ENCODE measurements at places on chromosomes 16 and 17.

GRCh38 chr17:49971848-49972485, 3.0 kb downstream of the DLX4 start:
- DNase-seq: no peak

GRCh38 chr17:82519971-82520903, 705 bp downstream of the FOXK2 start:
- DNase-seq: no peak

DNA sequence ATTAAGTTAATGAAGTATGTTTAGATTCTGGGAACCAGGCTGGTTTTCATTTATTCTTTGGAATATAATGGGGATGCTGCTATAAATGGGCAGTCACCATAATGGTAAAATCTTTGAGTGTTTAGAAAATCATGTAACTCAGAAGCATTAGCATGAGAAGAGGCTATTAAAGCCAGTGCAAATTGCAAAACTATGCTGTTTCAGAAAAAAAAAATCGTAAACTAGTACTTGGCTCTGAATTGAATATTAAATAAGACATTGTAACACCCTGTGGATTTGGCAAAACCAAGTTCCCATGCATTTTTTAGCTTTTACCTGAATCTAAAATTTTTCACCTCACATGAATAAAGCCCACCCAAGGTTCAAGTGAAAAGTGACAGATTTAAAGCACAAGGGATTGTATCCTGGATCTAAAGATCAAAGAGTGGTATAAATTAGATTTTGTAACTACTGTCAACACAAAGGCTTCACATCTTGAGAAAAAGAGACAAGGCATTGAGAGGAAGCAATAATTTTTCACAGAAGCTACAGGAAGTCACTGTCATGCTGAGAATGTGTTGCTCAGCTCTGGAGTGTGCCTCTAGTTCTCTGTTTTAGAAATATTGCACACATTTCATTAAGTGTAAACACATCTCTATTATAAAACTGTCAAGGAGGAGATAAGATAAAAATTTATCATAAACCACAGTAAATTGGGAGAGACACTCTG, 142.2 kb downstream of the ABCA8 start:
- DNase-seq: peak; percentile 5

GRCh38 chr17:59234631-59235030, 14.3 kb downstream of the GDPD1 start:
- no peak for DNase-seq

- no peak for DNase-seq
Measured at GRCh38 chr17:61784510-61784909, 78.8 kb downstream of the BRIP1 start.

DNA sequence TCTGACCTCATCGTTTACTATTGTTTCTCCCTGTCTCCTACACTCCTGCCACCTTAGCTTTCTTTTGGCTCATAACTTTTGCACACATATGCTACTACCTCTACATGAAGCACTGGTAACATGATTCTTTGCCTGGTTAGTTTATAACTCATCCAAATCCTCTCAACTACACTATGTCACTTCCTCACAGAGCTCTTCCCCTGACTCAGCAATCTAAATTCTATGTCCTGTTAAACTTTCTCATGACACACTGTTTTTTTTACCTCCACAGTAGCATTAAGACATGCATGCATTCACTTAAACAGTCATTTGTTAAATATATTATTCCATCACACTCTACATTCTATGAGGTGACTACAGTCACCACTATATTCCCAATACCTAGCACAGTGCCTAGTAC, 19.7 kb downstream of the APPBP2 start:
- peak; percentile 92 for DNase-seq

DNA sequence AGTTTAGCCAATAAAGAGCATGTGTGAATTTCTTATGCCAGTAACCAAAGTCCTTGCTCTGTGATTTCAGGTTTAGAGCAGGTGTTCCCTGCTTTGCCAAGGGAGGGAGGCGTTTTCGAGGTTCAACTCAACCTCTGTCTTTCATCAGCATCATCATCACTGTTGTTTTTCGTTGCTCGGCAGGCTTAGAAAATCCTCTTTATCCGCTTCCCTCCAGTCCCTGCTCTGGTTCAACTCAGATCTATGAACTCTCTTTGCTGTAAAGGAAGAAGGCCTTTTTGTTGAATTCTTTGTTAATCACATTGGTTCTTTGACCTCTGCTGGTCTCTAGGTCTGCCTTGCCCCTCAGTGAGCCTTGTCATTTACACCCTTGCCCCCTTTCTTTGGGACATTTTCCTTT, 243.9 kb upstream of the RBFOX1 start:
- no peak for DNase-seq

- DNase-seq: peak; percentile 23
Measured at GRCh38 chr16:4053301-4053845, 62.9 kb downstream of the ADCY9 start.

DNA sequence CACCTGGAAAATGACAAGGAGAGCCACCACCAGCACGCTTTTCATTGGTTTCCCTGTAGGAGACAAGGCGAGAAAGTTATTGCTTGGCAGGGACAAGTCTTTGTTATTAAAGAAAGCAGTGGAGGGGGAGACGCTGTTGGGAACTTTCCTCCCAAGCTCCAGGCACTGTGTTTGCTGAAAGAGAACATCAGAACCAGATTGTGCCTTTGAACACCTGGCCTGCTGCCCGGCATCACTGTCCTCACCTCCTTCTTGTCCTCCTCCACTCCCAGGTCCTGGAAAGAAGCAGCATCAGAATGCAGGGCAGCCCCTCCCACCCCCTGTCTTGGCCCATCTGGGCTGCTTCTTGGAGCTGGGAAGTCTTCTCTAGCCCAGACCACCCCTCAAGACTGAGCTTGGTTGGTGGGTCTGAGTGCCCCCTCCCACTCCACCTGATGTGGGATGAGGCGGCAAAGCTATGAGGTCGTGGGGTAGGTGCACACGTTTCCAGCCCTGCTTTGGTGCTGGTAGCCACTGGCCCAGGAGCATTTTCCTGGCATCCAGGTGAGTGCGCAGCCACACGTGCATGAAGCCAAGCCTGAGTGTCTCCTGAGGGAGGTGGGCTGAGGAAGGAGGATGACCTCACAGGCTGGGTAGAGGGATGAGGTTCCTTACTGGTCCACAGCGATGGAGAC, 6.2 kb downstream of the CCR7 start:
- DNase-seq: no peak

- peak; percentile 0 for DNase-seq
Measured at GRCh38 chr17:73820686-73821448, 176.6 kb upstream of the SDK2 start.

DNA sequence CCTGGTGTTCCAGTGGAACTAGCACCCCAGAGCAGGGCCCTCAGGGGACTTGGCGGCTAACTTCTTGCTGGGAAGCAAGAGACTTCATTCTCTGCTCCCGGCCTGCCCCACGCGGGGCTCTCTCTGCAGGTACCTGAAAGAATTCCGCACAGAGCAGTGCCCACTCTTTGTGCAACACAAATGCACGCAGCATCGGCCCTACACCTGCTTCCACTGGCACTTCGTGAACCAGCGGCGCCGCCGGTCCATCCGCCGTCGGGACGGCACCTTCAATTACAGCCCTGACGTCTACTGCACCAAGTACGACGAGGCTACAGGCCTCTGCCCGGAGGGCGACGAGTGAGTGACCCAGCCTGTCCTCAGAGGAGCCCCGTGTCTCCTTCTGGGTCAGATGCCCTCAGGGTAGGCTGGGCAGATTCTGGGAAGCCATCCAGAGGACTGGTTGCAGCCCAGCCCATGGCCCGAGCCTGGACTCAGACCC, 25.1 kb downstream of the UNK start:
- no peak for DNase-seq

GRCh38 chr17:47203984-47204721, 5.0 kb upstream of the MYL4 start:
- DNase-seq: no peak

DNA sequence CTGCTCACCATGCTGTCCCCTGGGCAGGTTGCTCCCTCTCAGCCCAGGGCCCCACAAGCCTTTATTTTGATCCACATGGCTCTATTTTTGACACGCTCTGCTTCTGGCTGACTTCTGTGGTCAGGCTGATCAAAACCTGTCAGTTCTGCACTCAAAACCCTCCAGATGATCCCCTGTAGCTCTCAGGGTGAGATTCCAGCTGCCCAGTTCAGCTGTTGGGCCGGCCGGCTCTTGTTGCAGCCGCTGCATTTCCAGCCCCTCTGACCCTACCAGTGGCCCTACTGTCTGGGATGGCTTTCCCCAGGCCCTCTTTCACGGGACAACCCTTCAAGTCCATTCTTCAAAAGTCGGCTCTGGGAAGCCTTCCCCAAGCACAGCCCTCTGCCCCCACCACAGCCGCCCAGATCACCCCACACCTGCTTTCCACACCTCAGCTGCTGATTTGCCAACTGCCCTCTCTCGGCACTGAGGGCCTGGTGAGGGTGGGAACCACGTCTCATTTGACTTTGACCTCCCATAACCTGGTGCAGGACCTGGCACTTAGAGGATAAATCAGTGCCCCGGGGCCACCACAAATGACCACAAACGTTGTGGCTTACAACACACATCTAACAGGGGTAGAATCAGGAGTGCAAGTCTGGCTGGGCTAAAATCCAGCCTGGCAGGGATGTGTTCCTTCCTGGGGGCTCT, 16.3 kb upstream of the CACNG4 start:
- no peak for DNase-seq

DNA sequence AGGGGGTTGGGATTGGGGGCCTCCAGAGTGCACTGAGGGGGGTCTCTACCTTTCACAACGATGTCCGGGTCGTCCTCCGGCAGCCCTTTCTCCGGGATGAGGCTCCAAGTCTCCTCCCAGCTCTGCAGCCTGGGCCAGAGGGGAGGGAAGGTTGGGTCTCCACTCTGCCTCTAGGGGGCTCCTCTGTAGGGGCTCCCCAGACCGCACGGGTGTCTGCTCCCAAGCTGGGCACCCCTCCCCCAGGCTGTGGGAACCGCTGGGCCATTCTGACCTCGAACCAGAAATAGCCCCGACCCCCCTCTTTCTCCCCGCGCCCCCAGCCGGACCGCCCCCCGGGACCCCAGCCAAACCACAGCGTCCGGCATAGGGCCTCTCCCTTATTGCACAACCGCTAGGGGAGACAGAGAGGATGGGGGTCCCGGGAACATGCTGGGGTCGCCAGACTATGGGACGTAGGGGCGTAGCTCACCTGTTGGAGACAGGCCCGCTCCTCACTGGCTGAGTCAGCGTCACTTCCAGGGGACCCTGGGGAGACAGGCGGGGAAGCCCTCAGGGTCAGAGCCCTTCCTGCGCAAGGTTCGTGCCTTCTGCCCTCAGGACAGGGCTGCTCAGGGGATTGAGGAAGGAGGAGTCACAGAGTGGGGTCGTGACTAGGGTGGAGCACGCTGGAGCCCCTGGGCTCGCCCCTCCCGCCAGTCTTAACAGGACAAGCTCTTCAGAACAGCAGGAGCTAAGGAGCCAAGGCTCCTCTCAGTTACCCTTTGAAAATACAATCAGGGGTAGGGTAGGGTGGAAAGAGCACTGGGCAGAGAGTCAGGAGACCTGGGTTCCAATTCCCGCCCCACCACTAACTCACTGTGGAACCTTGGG, 2.7 kb downstream of the PLEKHH3 start:
- peak; percentile 62 for DNase-seq

- DNase-seq: peak; percentile 46
Measured at GRCh38 chr17:30449480-30449879, 27.7 kb upstream of the GOSR1 start.

GRCh38 chr16:82280867-82281266, 110.8 kb upstream of the MPHOSPH6 start:
- DNase-seq: no peak

DNA sequence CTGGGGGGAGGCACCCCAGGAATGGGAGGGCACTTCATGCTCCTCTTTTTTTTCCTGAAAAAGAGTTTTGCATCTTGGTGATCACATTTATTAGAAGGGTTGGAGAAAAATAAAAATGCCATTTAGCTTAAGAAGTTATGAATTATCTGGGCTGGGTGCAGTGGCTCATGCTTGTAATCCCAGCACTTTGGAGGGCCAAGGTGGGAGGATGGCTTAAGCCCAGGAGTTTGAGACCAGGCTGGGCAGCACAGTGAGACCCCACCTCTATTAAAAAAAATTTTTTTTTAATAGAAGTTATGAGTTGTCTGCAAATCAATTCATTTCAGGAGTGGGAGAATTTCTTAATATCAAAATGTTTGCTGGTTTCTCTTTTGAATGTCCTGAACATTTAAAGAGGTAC, 103.4 kb downstream of the SNX11 start:
- no peak for DNase-seq

DNA sequence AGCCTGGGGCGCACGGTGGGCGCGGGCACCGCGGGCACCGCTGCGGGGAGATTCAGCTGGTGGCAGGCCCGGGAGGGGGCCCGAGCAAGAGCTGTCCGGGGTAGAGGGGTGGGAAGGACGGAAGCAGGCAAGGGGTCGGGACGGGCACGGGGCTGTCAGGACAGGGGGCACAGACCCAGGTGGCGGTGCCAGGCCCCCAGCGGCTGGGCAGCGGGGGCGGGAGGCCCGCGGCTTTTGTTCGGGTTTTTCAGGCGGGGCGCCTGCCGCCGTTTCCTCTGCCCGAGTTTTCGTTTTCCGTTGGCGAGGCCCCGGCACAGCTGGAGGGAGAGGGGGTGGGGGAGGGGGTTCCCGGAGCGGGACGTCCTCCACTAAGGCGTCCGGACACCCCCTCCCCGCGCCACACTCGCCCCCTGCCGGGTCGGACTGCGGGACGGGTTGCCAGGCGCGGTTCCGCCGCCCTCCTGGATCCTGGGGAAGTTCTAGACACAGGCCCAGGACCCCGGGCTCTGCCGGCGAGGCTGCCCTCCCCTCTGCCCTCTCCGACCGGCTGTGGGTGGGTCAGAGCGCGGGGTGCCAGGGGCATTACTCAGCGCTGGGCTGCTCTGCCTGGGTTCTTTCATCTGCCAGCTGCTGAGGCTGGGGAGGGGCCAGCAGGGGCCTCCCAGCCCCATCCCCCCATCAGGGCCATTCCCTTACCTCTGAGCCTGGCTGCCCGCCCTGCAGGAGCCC, 543 bp downstream of the ARHGAP23 start:
- DNase-seq: peak; percentile 44

DNA sequence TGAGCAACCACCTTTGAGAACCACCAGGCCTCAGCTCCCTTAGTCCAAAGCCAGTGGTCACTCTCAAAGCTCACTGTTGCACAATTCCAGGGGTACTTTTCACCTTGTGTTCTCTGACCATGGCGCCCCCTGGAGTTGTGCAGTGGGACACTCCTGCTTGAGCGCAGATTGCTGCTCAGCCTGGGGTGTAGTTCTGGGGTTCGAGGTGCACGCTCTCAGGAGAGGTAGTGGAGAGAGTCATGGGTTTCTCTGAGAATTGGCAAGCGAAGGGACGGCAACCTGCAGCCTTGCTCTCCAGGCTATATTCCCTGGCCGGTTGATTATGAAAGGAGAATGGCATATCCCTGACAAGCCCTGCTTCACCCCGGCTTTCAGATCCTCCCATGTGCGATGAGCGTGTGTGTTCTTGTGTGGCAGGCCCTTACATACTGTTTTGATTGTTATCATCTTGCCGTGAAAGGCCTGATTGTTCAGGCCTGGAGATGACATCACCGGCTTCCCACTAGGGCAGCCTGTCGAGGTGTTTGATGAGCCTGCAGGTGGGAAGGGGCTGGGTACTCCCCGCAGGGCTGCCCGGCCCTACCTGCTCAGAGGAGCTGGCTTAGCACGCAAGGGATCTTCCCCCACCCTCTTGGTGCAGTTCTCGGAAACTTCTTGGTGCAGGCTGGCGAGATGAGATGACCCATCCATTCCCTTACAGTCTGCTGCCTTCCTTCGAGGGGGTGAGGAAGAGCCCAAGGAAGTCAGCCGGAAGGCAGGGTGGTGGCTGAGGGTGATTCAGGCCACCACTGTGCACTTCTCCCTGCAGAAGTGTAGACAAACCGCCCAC, 431.2 kb downstream of the SLC39A11 start:
- no peak for DNase-seq

- DNase-seq: no peak
Measured at GRCh38 chr16:88347656-88348376, 34.9 kb upstream of the ZNF469 start.

GRCh38 chr17:79667121-79667715, 56.4 kb upstream of the RBFOX3 start:
- DNase-seq: no peak

All from astrocyte of the spinal cord (primary cell).